ENCODE measurements at places on chromosomes 2 and 18.

DNA sequence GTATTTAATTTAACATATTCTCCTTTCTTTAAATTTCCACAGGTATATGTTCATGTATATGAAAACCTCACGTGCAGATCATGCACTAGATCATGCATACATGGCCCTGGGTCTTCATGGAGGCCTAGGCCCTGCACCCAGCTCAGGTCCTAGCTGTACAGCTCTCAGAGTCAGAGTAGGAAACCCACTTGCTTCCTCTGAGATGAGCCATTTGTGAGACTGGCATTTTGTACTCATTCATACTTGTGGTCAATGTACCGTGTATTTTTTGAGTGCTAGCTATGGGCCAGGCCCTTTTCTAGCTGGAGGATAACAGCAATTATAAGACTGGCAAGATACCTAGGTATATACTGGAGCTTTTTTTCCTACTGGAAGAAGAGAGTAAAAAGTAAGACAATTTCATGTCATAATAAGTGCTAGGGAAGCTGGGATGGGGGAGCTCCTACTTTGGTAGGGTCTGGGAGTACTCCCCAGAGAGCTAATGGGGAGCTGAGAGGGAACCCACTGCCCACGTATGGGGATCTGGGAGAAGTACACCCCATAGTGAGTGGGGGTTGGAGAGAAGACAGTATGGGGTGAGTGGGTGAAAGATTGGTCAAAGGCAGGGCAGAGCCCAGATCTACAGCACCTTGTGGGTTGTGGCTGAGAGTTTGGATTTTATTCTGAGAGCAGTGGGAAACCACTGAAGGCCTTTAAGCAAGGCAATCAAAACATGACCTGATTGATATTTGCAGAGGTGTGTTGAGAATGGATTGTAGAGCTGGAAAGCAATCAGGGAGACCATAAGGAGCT lies 72.0 kb downstream of the POLE4 start:
- no peak for DNase-seq

DNA sequence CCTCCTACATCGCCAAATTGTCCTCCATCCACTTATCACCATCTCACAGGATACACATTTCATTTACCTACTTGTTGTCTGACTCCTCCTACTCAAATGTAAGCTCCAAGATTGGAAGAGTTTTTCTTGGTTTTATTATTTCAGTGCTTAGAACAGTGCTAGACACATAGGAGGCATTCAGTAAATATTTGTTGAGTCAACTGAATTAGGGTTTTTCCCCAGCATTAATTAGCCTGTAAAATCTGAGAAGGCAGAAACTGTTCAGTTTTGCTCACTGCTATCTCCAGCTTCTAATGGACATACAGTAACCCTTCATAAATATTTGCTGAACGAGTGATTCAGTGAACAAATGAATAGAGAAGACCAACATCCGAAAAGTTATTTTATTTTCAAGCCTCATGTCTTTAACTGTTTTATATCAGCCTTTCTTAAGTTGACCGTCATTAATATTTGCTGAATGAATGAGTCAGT lies 800 bp downstream of the TTC21B start:
- DNase-seq = no peak

DNA sequence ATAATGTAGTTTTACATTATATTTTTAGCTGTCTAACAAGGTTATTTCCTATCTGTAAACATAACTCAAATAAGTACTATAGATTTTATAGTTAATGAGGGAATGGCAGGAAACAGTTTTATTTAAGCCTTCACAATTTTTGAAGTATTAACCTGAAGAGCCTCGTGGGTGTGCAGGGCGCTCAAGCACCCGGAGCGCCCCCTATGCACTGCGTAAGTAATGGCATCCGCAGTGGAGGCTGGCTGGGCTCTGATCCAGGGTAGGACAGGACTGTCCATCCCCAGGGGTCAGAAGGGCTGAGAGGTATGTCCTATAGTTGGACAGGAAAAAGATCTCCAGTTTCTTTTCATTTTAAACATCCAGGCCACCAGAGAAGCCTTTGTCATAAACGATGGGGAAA lies 8.2 kb upstream of the GBX2 start:
- DNase-seq = no peak

DNA sequence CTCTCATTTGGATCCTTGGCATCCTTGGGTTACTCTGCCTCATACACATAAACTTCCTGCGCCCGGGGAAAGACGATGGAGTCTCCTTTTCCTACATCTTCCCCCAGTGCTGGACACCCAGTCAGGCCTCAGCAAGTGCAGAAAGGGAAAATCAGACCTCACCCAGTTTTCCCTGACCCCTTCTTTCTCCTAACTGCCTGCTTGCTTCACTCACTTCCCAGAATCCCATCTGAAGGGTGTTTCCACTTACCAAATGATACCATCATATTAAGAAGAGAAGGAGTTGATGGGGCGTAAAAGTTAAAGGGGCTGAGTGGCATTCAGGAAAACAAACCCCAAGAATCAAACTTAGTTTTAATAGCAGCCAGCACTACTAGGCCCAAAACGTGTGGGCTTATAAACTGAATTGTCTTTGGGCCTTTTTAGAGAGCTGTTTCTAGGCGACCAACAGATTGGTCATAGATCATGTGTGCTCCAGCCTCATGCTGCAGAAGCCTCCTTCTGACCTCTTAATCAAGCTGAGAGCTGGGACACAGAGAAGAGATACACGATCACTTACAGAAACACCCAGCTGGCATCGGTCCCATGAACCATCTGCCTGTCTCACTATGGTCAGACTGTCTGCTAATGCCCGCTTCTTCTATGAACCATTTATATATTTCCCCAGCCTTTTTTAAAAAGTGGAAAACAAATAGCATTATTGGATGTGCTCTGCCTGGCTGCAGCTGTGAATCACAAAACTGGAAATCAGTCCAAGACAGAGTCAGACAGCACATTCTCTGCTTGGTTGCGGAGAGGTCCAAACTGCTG lies 165.7 kb upstream of the SLC14A2 start:
- DNase-seq = no peak

DNA sequence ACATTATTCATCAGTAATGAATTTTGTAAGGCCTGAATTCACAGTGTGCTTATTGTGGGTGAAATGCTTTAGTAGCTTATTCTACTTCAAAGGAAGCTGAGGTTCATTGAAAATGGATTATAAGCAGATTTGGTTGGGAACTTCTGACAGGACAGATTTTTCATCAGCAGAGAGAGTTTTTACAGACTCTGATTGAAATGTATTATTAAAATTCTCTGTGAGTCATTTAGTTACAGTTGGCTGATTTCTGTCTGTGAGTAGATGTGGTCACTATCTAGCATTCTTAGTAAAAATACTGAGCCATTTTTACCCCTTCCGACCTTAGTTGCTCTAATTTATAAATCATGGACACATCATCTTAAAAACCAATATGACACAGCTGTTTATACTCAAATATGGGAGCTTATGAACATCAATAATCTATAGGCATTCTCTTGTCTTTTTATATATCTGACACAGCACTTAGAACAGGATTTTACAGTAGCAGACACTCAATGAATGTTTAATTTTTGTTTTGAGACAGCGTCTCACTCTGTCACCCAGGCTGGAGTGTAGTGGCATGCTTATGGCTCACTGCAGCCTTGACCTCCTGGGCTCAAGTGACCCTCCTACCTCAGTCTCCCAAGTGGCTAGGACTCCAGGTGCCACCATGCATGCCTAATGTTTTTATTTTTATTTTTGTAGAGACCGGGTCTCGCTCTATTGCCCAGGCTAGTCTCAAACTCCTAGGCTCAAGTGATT lies 239.6 kb downstream of the BABAM2 start:
- DNase-seq = no peak

DNA sequence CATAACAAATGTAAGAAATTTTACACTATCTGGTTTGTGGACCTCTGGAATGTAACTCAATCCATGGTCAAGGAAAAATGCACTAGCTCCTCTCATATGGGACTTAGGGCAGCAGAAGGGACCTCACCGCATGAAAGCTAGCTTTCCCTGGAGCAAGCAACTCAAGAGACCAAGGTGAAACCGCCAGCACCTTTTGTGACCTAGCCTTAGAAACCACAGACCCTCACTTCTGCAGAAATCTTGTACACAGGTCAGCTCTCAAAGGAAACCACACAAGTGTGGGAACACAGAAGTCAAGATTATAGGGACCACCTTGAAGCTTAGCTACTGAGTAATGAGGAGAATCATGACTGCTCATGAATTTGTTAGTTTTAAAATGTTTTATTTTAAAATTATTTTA lies 222.5 kb downstream of the DLGAP1 start:
- no peak for DNase-seq

- DNase-seq = no peak
Observed at GRCh38 chr2:28747714-28748113, 3.9 kb upstream of the PPP1CB start.

DNA sequence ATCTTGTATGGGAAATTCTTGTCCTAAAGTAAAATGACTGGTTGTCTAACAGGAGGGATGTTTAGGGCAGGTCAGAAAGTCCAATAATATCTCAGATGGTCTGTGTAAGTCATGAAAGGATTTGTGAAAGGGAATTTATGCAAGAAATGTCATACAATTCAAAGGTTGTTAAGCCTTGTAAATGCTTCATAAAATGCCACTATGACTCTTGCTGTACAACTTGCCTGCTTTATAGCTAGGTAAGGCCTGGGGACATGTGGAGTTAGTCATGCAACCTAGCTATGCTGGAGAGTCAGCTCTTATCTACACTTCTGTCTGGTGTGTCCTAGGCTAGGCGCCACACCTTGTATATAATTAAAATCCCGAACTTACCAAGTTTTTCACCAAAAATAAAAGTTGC lies 36.9 kb upstream of the VWA3B start:
- no peak for DNase-seq

- no peak for DNase-seq
Observed at GRCh38 chr2:23734416-23734815, 192.5 kb downstream of the ATAD2B start.

DNA sequence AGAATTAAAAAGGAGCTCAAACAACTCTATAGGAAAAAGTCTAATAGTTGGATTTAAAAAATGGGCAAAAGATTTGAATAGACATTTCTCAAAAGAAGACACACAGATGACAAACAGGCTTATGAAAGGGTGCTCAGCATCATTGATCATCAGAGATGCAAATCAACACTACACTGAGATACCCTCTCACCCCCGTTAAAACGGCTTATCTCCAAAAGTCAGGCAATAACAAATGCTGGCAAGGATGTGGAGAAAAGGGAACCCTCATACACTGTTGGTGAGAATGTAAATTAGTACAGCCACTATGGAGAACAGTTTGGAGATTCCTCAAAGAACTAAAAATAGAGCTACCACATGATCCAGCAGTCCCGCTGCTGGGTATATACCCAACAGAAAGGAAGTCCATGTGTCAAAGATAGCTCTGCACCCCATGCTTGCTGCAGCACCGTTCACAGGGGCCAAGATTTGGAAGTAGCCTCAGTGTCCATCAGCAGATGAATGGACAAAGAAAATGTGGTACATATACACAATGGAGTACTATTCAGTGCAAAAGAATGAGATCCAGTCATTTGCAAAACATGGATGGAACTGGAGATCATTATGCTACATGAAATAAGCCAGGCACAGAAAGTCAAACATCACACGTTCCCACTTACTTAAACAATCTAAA lies 46.7 kb upstream of the B3GNT7 start:
- no peak for DNase-seq

- DNase-seq = no peak
Observed at GRCh38 chr2:132969371-132969985, 299.5 kb upstream of the LYPD1 start.

DNA sequence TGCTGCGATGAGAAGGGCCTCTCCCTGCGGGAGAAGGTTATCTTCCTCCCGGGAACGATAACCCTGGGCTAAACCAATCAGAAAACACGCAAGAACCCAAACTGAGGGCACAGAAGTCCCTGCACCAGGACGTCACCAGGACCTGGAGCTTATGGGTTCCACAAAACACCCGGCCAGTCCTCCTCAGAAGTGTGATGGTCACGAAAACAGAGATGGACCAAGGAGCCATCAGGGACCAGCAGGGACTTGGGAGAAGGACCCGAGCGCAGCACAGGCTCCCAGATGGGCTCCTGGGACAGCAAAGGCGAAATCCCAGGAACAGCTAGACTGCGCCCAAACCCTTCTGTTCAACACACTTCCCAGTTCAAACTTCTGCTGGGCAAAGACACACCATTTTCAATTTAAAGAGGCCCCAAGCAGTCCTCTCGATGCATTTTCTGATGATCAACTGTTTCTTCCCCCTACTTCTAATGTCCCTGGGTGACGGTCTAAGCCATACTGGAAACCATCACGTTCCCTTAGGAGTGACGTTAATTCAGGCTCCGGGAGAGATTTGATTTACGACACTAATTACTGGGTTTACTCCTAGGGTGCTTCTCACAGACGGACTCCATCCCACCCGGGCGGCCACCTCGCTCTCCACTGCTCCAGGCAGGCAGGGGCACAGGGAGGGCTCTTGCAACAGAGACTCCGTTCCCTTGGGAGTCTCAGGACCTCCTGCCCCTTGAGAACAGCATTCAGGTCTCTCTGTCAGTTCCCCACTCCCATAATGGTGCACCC lies 29.2 kb downstream of the ZNF516 start:
- DNase-seq = no peak

- DNase-seq = no peak
Observed at GRCh38 chr2:38080346-38080745, 4.4 kb upstream of the CYP1B1 start.

- no peak for DNase-seq
Observed at GRCh38 chr2:197210430-197210829, 100.2 kb downstream of the ANKRD44 start.

- DNase-seq = no peak
Observed at GRCh38 chr2:64928813-64929212, 60.4 kb upstream of the SLC1A4 start.
